Osteocyte (in vitro differentiated cells): ENCODE measurements at places on chromosomes 16 and 17. TPM values are rescaled to one million over a fixed set of nuclear protein-coding genes. Genes with fewer than 3 reads are reported as not detected.

DNA sequence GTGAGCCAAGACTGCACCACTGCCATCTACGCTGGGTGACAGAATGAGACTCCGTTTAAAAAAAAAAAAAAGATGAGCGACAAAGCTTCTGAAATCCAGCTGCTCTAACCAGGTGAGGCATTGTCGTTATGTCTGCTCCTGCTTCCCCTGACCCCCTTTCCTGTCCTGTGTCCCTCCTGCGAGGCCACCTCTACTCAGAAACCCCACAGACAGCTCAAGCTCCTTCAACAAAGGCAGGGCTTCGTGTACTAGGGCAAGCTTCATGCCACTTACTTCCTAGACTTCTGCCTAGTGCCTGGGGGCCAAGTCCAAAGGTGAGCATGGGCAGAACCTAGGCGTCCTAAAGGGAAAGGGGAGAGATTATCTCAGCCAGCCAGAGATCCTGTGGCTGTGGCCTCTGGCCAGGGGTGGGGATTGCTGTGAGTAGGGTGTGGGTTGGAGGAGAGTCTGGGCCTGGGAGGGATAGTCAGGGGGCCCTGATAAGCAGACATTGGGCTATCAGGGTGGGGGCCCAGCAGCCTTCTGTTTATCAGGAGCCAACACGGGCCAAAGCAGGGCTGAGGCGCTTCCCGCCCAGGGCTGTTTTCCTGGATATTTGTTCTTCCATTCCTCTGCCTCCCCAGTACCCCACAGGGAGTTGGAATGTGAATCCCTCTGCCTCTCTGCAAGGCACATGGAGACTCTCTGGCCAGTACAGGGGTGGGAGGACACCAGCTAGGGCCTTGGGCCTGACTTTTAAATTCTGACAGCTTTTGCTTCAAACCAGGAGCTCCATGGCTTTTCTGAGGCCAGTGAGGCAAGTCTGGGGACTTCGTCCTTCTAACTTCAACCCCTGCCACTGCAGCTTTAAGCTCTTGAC, 10.4 kb downstream of the ERAL1 start:
- DNase-seq = no peak

GPRC5B gene
- 0.46 and 0.76 TPM in 2 replicates for total RNA-seq

GRCh38 chr17:45127548-45128300, 4.6 kb downstream of the PLCD3 start:
- no peak for DNase-seq

TBX6 gene
- total RNA-seq = 0.63 and 0.75 TPM in 2 replicates

DNA sequence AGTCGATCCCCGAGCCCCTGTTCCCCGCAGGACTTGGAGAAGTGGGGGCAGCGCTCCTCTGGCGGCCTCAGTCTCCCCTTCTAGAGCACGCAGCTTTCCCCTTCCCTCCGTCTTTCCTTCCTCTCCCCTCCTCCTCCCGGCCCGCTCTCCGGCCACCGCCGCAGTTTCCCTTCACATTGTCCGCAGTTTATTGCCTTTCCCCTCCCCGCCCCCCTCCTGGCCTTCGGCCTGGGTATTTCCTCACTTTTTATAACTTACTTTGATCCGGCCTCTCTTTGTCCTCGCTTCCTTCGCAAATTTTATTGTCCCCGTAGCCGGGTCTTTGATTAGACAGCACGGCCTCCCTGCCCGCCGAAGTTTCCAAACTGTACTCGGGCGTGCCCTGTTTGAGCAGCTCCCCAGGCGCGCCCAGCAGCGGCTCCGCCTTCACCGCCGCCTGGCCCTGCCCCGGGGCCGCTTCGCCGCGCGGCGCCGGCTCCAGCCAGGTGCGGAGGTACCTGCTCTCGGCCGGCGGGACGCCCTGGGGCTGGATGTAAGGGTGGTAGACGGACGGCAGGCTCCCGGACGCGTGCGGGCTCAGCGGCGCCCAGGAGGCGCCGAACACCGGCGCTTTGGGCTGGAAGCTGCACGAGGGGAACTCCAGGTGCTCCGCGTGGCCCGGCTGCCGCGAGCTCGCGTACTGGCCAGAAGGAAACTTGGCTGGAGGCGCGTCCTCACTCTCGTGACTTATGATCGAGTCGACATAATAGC, 488 bp downstream of the HOXB9 start:
- no peak for DNase-seq

- DNase-seq = no peak
Observed at GRCh38 chr17:38338053-38338452, 5.7 kb downstream of the GPR179 start.

- peak; percentile 72 for DNase-seq
Observed at GRCh38 chr17:33038740-33039139, 47.1 kb downstream of the SPACA3 start.

DRC7 gene
- total RNA-seq = not detected in 2 replicates
